ENCODE measurements at places on chromosomes 12 and 14. TPM values are rescaled to one million over a fixed set of nuclear protein-coding genes. Genes with fewer than 3 reads are reported as not detected.

COX14 gene
- 37.1 TPM for total RNA-seq

ADAM21 gene
- total RNA-seq, result not detected

NRL gene
- total RNA-seq, result 2.1 TPM

CD163L1 gene
- 4.7 TPM for total RNA-seq

IKZF4 gene
- total RNA-seq, result 1.6 TPM

MFAP5 gene
- 246 TPM for total RNA-seq

TECPR2 gene
- total RNA-seq, result 12.0 TPM

STAB2 gene
- 7.8 TPM for total RNA-seq

PLEKHG7 gene
- total RNA-seq, result 0.52 TPM

FAM222A gene
- total RNA-seq, result 1.0 TPM

FIGNL2 gene
- total RNA-seq, result 1.0 TPM

SDR9C7 gene
- total RNA-seq, result not detected

NOVA1 gene
- total RNA-seq, result 12.5 TPM

OTX2 gene
- total RNA-seq, result not detected

FOXN4 gene
- not detected for total RNA-seq

TBX5 gene
- 2.1 TPM for total RNA-seq

SCNN1A gene
- total RNA-seq, result not detected

EFS gene
- total RNA-seq, result 17.2 TPM

RAD51AP1 gene
- 4.2 TPM for total RNA-seq

AMIGO2 gene
- total RNA-seq, result 1.6 TPM

ALG10B gene
- 5.2 TPM for total RNA-seq

DPY19L2 gene
- total RNA-seq, result 12.5 TPM

CPNE6 gene
- not detected for total RNA-seq

C1S gene
- total RNA-seq, result 89.8 TPM

NYNRIN gene
- total RNA-seq, result 19.3 TPM

ADAM20 gene
- 2.1 TPM for total RNA-seq

RBM25 gene
- total RNA-seq, result 19.3 TPM

BMP4 gene
- 5.2 TPM for total RNA-seq

DAO gene
- total RNA-seq, result not detected

PPP1CC gene
- total RNA-seq, result 103 TPM

KLRB1 gene
- 0.52 TPM for total RNA-seq

CACNA1C gene
- total RNA-seq, result 7.3 TPM

CLEC1A gene
- total RNA-seq, result 1.0 TPM

OR11H7 gene
- total RNA-seq, result not detected

LRRC74A gene
- total RNA-seq, result not detected

HOXC4 gene
- total RNA-seq, result 1.0 TPM

ZNF891 gene
- 2.1 TPM for total RNA-seq
